ENCODE measurements at places on chromosomes 11 and 22.
A peak's percentile ranks its signal among the peaks of the same experiment; 100 is the strongest.

DNA sequence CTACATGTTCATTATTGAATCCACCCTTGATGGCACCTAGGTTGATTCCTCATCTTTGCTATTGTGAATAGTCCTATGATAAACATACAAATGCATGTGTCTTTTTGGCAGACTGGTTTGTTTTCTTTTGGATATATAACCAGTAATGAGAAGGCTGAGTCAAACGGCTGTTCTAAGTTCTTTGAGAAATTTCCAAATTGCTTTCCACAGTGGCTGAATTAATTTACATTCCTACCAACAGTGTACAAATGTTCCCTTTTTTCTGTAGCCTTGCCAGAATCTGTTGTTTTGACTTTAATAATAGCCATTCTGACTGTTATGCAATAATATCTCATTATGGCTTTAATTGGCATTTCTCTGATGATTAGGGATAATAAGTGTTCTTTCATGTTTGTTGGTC lies 184.9 kb downstream of the CASP12 start:
- DNase-seq: no peak

GRCh38 chr11:127592371-127592770 lies 591.8 kb upstream of the KIRREL3 start:
- DNase-seq: no peak

- DNase-seq: no peak
These were observed 1.4 kb upstream of the OR52W1 start for GRCh38 chr11:6197466-6198200.

GRCh38 chr22:35795476-35795875 lies 77.8 kb downstream of the APOL5 start:
- no peak for DNase-seq

DNA sequence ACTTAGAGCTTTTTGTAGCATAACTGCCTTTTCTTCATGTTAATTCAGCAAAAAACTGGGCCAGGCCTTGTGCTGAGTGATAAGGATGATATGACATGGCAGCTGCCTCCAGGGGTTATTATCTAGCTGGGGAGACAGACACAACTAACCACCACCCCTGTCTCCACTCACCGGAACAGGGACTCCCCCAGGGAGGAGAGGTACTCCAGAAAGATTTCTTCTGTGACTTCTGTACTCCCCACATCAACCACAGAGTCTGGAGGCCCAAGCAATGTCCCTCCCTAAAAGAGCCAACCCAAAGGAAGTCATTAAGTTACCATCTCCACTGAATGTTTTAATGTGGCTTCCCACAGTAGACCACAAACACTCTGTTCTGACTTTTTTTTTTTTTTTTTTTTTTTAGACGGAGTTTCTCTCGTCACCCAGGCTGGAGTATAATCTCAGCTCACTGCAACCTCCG lies 14.3 kb upstream of the PMM1 start:
- DNase-seq: no peak

GRCh38 chr11:133228471-133229329 lies 303.6 kb downstream of the OPCML start:
- no peak for DNase-seq

- DNase-seq: no peak
These were observed 105.1 kb downstream of the FANCF start for GRCh38 chr11:22520521-22520920.

GRCh38 chr11:63933459-63933858 lies 5.3 kb upstream of the NAA40 start:
- DNase-seq: no peak

DNA sequence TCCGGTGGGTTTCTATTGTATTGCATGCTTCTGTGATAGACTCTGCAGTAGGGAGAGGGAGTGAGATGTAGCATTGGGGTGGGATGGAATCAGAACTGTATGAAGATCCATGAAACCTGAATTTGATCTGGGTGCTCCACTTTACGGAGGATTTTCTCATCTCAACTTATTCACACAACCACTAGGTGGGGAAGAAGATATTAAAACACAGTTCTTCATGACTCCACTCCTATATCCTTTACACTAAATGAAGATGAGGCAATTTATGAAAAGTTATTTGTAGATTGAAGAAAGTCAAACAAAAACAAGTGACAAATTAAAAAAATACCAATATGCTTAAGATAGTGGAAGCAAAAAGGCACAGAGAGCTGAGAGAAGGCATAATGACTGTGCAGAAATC lies 92.6 kb upstream of the PDGFD start:
- DNase-seq: no peak

- no peak for DNase-seq
These were observed 321.1 kb upstream of the PLET1 start for GRCh38 chr11:112581747-112582146.

DNA sequence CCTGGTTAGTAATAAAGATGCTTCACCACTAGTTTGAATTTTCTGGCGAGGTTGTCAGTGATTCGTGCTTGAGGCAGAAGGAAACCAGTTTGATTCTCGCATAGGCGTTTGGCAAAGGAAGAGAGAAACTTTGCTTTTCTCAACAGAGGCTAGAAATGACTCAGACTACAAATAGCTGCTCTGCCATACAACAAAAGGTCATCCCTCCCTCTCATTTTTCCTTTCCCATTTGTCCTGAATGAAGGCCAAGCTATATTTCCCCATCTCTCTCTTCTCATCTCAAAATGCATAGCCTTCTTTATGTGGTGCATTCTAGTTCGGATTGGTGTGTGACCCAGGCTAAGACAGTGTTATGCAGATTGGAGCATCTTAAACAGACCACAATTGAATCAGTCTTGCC lies 741.4 kb downstream of the NTM start:
- no peak for DNase-seq

- DNase-seq: no peak
These were observed 12.3 kb downstream of the TOLLIP start for GRCh38 chr11:1297011-1297575.

DNA sequence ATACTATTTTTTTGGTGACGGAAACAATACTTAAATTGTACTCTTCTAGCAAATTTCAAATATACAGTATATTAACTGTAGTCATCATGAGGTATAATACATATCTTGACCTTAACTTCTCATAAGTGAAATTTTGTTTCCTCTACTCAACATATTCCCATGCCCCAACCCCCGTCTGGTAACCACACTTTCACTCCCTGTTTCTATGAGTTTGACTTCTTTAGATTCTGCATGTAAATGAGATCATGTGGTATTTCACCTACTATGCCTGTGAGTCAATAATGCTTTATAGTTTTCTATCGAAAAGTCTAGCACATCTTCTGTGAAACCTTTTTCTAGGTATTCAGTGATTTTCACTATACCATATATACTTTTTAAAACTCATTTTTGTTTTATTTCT lies 663.2 kb downstream of the CNTN5 start:
- DNase-seq: no peak

- DNase-seq: peak; percentile 26
These were observed 753 bp downstream of the STX3 start for GRCh38 chr11:59755701-59756557.

DNA sequence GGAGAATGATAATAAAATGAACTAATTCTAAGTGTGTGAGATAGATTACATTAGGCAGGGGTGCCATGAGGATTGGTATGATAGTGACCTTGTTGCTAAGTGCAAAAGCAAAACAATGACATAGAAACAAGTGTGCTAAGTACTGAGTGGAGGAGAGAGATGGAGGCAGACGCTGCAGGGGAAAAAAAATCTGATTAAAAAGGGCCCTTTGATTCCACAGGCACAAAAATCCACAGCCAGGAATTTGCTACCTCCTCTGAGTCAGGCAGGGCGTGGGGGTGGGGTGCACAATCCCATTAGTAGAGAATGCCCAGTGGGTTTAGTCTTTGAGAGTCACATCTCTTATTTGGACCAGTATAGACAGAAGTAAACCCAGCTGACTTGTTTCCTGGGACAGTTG lies at the start of gene CNTF:
Gene CNTF (plus strand): TSS at position 322 of the 400 bp plus-strand sequence. CDS start 88 bp downstream, outside the sequence.
- DNase-seq: peak; percentile 8

GRCh38 chr11:70002433-70002832 lies 75.7 kb upstream of the ANO1 start:
- no peak for DNase-seq

DNA sequence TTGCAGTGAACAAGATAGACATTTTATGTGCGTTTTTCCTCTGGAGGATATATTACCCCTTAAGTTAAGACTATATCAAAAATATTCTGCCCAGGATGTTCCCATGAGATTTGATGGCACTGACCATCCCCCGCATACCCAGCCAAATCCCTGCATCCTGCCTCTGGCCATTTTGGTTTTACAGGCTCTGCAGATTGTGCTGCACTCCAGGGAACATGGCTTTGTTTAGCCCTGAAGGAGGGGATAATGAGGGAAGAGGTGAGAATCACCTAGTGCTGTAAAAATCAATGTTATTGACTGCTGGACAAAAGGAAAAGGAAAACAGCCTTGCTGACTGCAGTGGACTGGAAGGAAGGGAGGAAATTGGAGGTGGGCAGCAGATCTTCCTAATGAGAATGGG lies 717.4 kb downstream of the DLG2 start:
- DNase-seq: no peak

- DNase-seq: no peak
These were observed 21.1 kb upstream of the CAPRIN1 start for GRCh38 chr11:34030382-34030781.

DNA sequence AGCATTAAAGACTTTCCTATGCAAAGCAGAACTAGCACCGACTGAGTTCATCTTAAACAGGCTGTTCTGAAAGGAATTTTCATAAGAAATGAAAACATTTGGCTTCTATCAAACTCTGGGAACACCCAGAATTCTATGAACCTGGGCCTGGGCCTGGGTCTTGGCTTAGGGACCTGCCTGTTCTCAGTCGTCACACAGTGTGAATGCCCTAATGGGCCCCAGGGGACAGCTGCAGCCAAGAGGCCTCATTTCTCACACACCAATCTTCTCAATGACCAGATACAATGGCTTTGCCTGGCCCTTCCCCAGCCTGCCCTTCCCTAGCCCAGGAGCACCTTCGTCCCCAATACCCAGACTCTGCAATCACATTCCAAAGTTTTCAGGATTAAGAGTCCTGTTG lies 234.9 kb upstream of the ARHGAP20 start:
- no peak for DNase-seq

DNA sequence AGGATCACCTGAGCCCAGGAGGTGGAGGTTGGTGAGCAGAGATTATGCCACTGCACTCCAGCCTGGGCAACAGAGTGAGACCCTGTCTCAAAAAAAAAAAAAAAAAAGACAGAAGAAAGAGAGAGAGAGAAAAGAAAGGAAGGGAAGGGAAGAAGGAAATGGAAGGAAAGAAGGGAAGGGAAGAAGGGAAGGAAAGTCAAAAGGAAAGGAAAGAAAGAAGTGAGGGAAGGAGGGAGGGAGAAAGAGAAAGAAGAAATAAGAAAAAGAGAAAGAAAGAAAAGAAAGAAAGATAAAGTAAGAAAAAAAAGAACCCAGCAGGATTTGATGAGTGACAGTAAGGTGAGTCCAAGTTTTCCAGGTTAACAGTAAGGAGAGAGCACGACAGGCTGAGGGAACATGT lies 19.6 kb downstream of the WBP2NL start:
- DNase-seq: no peak

- DNase-seq: no peak
These were observed at the start of gene MS4A4E for GRCh38 chr11:60242740-60243239. Gene MS4A4E, minus strand, starts transcription at chr11:60243137. Its CDS starts 13,082 bp downstream, at chr11:60230055.

- no peak for DNase-seq
These were observed 13.9 kb downstream of the HDHD5 start for GRCh38 chr22:17145021-17145680.

DNA sequence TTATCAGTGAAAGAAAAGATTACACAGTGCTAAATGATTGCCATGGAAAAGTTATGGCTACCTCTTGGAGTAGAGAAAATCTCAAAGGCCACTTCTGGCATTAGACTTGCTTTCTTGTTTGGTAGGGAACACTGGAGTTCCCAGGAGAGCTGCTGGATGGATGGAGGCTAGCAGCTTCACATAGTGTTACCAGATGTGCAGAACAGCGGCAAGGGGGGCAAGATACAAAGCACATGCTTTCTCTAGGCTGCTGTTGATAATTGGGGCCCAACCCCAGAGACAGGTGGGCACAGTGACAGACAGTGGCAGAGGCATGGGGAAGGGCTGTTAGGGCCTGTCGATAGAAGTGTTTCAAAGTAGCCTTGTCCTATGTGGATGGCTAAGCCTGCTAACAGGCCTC lies 94.9 kb downstream of the DBX1 start:
- DNase-seq: no peak

- no peak for DNase-seq
These were observed 4.4 kb downstream of the CST6 start for GRCh38 chr11:66015936-66016792.

- DNase-seq: no peak
These were observed 62.6 kb upstream of the SLC6A5 start for GRCh38 chr11:20536784-20537183.

GRCh38 chr22:17938484-17938924 lies 85.9 kb downstream of the MICAL3 start:
- DNase-seq: no peak

DNA sequence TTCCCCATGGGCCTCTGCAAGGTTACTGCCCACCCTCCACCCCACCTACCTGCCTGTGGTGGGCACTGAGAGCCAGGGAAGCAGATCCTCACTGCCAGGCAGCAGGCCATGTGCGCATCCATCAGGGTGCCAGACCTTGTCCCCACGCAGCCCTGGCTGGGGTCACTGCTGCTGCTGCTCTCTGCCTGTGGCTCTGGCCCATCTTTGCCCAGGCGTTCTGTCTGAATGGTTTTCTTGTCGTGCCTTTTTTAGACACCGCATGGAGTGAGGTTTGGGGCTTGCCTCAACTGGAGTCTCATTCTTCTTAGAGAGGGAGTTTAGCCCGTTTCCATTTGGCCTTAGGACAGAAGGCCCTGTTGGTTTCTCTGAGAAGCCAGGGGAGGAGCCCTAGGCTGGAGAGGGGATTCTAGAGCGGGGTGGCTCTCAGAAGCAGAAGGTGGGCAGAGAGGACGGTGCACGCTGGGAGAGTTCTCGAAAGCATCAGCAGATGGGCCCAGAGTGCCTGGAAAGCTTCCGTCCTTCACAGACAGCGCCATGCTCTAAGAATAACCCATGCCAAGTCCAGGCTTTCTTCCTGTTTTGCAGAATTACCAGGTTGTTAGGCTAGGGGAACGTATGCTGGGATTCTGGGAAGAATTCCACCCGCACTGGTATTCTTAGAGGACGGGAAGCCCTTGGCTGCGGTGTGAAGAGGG lies 8.1 kb downstream of the TANGO2 start:
- DNase-seq: no peak

GRCh38 chr11:122765487-122766131 lies 72.7 kb upstream of the CRTAM start:
- no peak for DNase-seq
